ENCODE measurements at places on chromosomes 2 and 18. TPM values are rescaled to one million over a fixed set of nuclear protein-coding genes. Genes with fewer than 3 reads are reported as not detected.

ANKZF1 gene
- total RNA-seq, result 33.0 TPM

UBXN4 gene
- total RNA-seq, result 80.0 TPM

IL36RN gene
- not detected for total RNA-seq

CENPA gene
- 0.76 TPM for total RNA-seq

ABCG8 gene
- not detected for total RNA-seq

TNFRSF11A gene
- total RNA-seq, result 1.9 TPM

- H3K4me3 ChIP-seq, result no peak overlapping the region
- no peak for DNase-seq
Observed at GRCh38 chr2:64698177-64698643, 44.5 kb upstream of the SERTAD2 start.

DNA sequence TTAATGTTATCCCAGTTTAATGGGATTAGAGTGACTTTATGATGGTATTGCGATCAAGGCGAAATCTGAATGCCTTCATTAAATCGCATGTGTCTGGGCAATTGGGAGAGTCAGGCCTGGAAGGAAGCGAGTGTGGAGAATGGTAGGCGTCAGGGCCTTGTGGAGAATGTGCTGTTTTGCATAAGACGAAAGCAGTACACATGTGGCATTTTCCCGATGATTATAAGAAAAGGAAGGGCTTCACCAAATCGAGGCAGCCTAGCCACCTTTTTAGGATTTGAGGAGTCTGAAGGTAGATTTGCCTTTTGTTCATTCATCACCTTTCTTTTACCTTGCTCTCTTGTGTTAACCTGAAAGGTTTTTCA is 1.0 kb downstream of the ZNF532 start:
- H3K27ac ChIP-seq, result no peak overlapping the region
- H3K27me3 ChIP-seq, result peaks cover 2% of the 10 kb centered on the region
- peaks cover 38% of the 10 kb centered on the region for H3K4me1 ChIP-seq
- no peak overlapping the region for H3K4me3 ChIP-seq
- peaks cover 4% of the 10 kb centered on the region for H3K36me3 ChIP-seq

DNA sequence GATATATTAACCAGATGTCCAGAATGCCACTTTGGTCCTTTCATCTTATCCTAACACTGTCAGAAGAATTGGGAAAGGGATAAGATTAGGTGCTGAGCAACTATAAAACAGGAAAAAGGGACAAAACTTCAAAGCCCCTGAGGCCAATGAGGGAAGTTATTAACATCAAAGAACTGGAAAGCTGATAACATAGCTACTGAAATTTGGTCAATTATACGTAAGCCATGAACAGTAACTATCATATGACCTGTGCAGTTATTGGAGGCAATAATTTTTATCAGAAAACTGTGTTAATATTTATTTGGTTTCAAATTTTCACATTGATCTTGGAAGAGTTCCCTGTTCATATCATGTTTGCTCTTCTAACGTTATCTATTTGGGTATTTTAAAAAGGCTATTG is 2.6 kb upstream of the REG3A start:
- no peak for DNase-seq
- H3K36me3 ChIP-seq, result no peaks in the 10 kb centered on the region
- no peak overlapping the region for H3K4me3 ChIP-seq
- no peak overlapping the region for H3K27ac ChIP-seq
- H3K27me3 ChIP-seq, result no peaks in the 10 kb centered on the region
- no peaks in the 10 kb centered on the region for H3K4me1 ChIP-seq

- no peak for DNase-seq
- no peaks in the 10 kb centered on the region for H3K27me3 ChIP-seq
- no peak overlapping the region for H3K27ac ChIP-seq
- no peaks in the 10 kb centered on the region for H3K36me3 ChIP-seq
- no peak overlapping the region for H3K4me3 ChIP-seq
Observed at GRCh38 chr2:16181062-16181740, 240.9 kb downstream of the MYCN start.

- H3K27me3 ChIP-seq, result no peaks in the 10 kb centered on the region
- no peaks in the 10 kb centered on the region for H3K4me1 ChIP-seq
- no peak for DNase-seq
- H3K4me3 ChIP-seq, result no peak overlapping the region
- H3K36me3 ChIP-seq, result no peaks in the 10 kb centered on the region
Observed at GRCh38 chr2:235860871-235861270, 307.3 kb downstream of the GBX2 start.

- H3K27ac ChIP-seq, result no peak overlapping the region
- no peaks in the 10 kb centered on the region for H3K36me3 ChIP-seq
- H3K4me1 ChIP-seq, result peaks cover 8% of the 10 kb centered on the region
Observed at GRCh38 chr2:149427387-149427786, 97.0 kb downstream of the LYPD6 start.

- H3K4me3 ChIP-seq, result no peak overlapping the region
- H3K36me3 ChIP-seq, result no peaks in the 10 kb centered on the region
- no peak for DNase-seq
- H3K27ac ChIP-seq, result no peak overlapping the region
- peaks cover 4% of the 10 kb centered on the region for H3K4me1 ChIP-seq
Observed at GRCh38 chr18:34661464-34662087, 48.5 kb upstream of the DTNA start.

DNA sequence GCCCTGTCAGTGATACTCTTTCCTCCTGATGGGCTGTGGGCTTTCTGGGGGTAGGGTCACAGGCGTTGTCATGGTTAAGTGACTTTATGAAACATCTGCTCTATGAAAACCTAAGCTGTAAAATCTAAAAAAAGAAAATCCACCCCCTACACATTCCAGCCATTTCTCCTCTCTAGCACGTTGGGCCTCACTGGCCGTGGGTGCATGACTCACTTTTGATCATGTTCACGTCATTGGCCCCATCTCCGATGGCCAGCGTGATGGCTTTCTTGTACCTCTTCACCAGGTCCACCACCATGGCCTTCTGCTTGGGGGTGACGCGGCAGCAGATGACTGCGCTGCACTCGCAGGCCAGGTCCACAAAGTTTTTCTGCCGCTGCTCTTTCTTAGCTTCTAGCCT is 39.3 kb upstream of the NARS1 start:
- H3K4me3 ChIP-seq, result no peak overlapping the region
- DNase-seq, result no peak
- no peak overlapping the region for H3K27ac ChIP-seq
- peaks cover 2% of the 10 kb centered on the region for H3K4me1 ChIP-seq

GRCh38 chr2:171943869-171944268 is 21.6 kb downstream of the HAT1 start:
- H3K27me3 ChIP-seq, result no peaks in the 10 kb centered on the region
- no peak overlapping the region for H3K4me3 ChIP-seq
- no peaks in the 10 kb centered on the region for H3K36me3 ChIP-seq
- H3K4me1 ChIP-seq, result no peaks in the 10 kb centered on the region

- H3K27ac ChIP-seq, result no peak overlapping the region
- no peak overlapping the region for H3K4me3 ChIP-seq
- DNase-seq, result no peak
Observed at GRCh38 chr2:163417596-163418337, 318.0 kb downstream of the FIGN start.

GRCh38 chr18:74831571-74832250 is 234.0 kb downstream of the ZNF407 start:
- H3K27me3 ChIP-seq, result no peaks in the 10 kb centered on the region
- H3K4me3 ChIP-seq, result no peak overlapping the region
- no peak for DNase-seq
- H3K27ac ChIP-seq, result no peak overlapping the region
- H3K4me1 ChIP-seq, result no peaks in the 10 kb centered on the region

GRCh38 chr2:199228887-199229819 is 228.6 kb downstream of the SATB2 start:
- no peaks in the 10 kb centered on the region for H3K4me1 ChIP-seq
- no peak for DNase-seq
- H3K36me3 ChIP-seq, result no peaks in the 10 kb centered on the region
- H3K27me3 ChIP-seq, result no peaks in the 10 kb centered on the region
- H3K27ac ChIP-seq, result no peak overlapping the region
- no peak overlapping the region for H3K4me3 ChIP-seq

DNA sequence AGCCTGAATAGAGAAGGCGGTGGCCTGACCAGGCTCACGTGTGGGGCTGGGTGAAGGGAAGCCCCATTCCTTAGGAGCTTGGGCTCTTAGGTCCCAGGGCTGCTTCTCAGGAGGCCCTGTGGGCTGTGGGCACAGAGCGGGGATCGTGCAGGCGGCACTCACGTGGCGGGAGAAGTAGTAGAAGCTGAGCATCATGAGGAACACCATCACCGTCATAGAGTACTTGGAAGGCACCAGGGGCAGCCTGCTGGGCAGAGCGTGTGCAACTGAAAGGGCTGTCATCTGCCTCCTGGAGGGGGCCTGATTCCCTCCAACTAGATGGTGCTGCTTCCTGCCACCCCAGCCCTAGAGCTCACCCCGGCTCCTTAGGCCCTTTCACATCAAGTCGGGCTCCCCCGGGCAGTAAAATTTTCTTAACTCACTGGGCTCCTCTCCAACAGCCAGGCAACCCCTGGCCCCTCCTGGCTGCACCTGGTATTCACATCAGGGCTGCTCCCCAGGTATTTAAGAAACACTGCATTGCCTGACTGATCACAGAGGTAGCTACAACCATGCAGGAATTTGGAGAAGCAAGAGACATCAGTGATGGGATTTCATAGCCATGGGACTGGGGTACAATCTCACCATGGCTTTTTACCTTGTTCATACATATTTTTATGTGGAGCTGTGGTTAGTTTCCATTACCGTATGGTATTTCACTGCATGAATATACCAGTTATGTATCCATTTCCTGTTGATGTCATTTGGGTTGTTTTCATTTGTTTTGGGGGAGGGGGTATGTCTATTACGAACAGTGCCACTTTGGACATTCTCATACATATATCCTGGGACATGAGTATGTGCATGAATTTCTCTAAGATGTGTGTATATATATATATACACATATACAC is 32.9 kb downstream of the CENPO start:
- DNase-seq, result no peak
- H3K36me3 ChIP-seq, result no peaks in the 10 kb centered on the region
- no peak overlapping the region for H3K4me3 ChIP-seq
- peaks cover 7% of the 10 kb centered on the region for H3K4me1 ChIP-seq
- H3K27ac ChIP-seq, result no peak overlapping the region

DNA sequence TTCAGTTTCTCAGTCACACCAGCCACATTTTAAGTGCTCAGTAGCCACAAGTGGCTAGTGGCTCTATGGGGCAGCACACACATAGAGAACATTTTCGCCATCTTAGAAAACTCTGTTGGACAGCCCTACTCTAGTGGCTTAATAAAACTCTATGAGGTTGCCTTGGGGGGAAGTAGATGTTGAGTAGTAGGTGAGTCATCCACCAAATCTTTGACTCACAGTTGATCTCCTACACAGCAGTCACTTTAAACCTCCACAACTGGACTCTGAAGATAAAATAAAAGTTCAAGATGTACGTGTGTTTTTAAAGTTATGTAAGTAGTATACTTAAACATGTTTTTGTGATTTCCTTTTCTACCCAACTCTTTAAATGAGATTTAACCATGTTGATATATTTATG is 379.0 kb downstream of the SETBP1 start:
- no peak overlapping the region for H3K27ac ChIP-seq
- no peaks in the 10 kb centered on the region for H3K4me1 ChIP-seq
- H3K27me3 ChIP-seq, result no peaks in the 10 kb centered on the region
- DNase-seq, result no peak

DNA sequence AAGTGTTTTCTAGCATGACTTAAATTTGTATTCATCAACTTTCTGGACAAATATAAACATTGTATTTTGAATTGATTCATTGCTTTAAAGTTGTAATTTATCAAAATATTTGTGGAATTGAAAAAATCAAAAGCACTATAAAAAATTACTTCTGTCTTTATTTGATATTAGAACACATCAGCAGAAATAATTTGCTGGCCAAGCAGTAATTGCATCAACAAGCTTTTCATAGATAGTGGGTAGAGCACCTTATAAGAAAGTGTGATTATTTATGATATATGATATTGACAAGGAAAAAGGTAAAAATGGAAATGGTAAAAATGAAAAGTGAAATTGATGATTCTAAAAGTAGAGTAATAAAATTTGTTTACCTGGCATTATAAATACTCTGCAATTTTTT is 861.1 kb downstream of the CPS1 start:
- H3K27ac ChIP-seq, result no peak overlapping the region
- no peaks in the 10 kb centered on the region for H3K4me1 ChIP-seq
- no peak overlapping the region for H3K4me3 ChIP-seq
- DNase-seq, result no peak

GRCh38 chr2:216713691-216714336 is 18.5 kb upstream of the IGFBP5 start:
- H3K4me1 ChIP-seq, result no peaks in the 10 kb centered on the region
- H3K4me3 ChIP-seq, result no peak overlapping the region
- H3K27ac ChIP-seq, result no peak overlapping the region
- H3K27me3 ChIP-seq, result no peaks in the 10 kb centered on the region
- no peaks in the 10 kb centered on the region for H3K36me3 ChIP-seq

GRCh38 chr2:44354761-44355160 is 6.5 kb downstream of the PREPL start:
- no peak overlapping the region for H3K27ac ChIP-seq
- no peaks in the 10 kb centered on the region for H3K27me3 ChIP-seq
- no peaks in the 10 kb centered on the region for H3K36me3 ChIP-seq
- H3K4me3 ChIP-seq, result no peak overlapping the region
- no peak for DNase-seq

DNA sequence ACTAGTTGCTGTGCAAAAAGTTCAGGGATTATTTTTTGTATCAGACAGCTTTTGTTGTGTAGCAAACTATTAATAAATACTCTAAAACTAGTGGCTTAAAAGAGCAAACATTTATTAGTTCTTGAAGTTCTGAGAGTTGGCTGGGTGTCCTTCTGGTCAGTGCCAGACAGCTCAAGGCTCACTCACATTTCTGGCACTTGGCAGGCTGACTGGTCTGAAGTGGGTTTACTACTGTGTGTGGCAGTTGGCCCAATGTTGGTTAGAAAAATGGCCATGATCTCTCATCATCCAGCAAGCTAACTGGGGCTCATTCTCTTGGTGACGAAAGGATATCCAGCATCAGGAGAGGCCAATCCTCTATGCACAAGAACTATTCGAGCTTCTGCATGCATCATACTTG is 71.4 kb upstream of the ZNF385B start:
- no peak for DNase-seq
- H3K27me3 ChIP-seq, result no peaks in the 10 kb centered on the region
- H3K27ac ChIP-seq, result no peak overlapping the region
- no peaks in the 10 kb centered on the region for H3K4me1 ChIP-seq

DNA sequence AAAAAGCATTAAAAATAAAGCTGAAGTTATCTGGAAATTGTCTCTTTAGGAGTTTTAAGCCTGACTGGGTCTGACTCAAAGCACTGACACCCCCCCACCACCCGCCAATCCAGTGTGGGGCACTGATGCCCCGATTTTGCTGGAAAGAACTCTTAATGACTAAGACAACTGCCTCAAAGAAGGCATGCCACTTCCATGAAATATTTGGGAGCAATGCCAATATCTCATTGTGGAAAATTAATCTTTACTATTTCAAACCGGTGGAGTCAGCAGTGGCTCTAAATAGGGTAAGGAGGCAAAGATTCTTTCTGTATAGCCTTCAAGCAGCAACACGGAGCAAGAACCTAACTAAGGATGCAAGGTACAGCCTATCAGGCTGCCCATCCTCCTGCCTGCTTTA is 4.5 kb downstream of the FKBP7 start:
- H3K27ac ChIP-seq, result no peak overlapping the region
- no peaks in the 10 kb centered on the region for H3K36me3 ChIP-seq
- no peak for DNase-seq
- H3K4me3 ChIP-seq, result no peak overlapping the region

Data from upper lobe of left lung (tissue), 6 donors.